Heart right ventricle (tissue), 16 donors: ENCODE measurements at places on chromosomes 16 and 17. TPM values are rescaled to one million over a fixed set of nuclear protein-coding genes. Genes with fewer than 3 reads are reported as not detected.
A peak's percentile ranks its signal among the peaks of the same experiment; 100 is the strongest.

- peaks cover 27% of the 10 kb centered on the region for H3K4me1 ChIP-seq
- DNase-seq = no peak
- H3K27ac ChIP-seq = no peak overlapping the region
- H3K27me3 ChIP-seq = no peaks in the 10 kb centered on the region
- no peaks in the 10 kb centered on the region for H3K36me3 ChIP-seq
Measured at GRCh38 chr16:53743149-53743566, 39.2 kb downstream of the FTO start.

DNA sequence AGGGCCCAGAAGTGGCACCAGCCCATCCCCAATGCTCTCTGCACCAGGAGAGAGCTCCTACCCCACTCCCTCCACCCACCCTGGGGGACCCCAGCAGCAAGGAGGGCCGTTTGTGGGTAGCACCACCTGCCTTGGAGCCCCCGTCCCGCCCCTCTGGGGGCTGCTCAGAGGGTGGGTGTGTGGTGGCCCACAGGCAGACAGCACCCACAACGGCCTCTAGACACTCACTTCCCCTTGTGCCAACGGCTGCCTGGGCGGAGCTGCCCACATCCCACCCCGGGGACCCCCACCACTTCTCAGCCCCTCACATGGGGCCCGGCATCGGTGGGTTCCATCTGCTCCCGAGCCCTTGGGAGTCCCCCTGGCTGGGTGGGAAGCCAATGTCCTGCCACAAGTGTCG, 33.3 kb downstream of the BAHCC1 start:
- H3K4me3 ChIP-seq = no peak overlapping the region
- peaks cover 38% of the 10 kb centered on the region for H3K27me3 ChIP-seq
- H3K4me1 ChIP-seq = peaks cover 51% of the 10 kb centered on the region
- no peak overlapping the region for H3K27ac ChIP-seq
- no peaks in the 10 kb centered on the region for H3K36me3 ChIP-seq

GRCh38 chr17:78330570-78331224, 29.2 kb downstream of the SOCS3 start:
- H3K27me3 ChIP-seq = no peaks in the 10 kb centered on the region
- H3K4me1 ChIP-seq = peaks cover 4% of the 10 kb centered on the region
- DNase-seq = no peak
- H3K27ac ChIP-seq = no peak overlapping the region

DNA sequence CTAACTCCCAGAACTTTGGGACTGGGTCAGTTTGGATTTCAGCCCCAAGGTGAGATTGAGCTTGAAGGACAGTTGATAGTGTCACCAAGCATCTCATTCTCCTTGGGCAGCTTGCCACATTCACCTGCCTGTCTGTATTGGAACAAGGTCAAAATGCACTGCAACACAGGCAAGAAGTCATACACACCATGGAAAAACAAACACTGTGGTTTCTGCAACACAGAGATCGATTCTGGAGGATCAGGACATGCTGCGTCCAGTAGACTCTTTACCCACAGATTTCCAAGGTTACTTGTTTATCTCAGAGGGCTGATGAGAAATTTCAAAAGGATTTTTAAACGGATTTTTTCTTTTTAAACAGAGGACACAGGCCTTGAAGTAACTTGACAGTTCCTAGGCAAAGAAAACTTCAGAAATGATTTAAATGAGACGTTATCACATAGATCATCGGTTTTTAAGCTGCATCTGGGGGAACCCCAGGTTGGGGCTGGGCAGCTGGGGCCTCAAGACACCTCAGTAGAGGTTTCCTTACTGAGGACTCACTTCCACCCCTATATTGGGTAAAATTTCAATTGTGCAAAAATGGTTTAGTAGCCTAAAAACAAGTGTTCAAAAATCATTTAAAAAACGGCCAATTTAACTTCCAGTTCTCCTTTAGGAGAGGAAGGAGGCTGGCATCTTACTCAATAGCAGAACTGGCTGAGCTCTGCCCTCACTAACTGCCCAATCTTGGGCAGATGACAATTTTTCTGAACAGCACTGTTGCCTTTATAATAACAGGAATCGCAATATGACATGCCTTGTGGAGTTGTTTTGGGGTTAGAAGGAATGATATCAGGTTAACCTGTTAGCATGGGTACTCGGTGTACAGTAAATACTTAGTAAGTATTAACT, 299.3 kb downstream of the XYLT1 start:
- H3K4me1 ChIP-seq = no peaks in the 10 kb centered on the region
- no peak overlapping the region for H3K27ac ChIP-seq
- no peak overlapping the region for H3K4me3 ChIP-seq
- no peak for DNase-seq

GRCh38 chr16:87461466-87461991, 31.3 kb downstream of the ZCCHC14 start:
- DNase-seq = peak; percentile 50
- H3K27me3 ChIP-seq = no peaks in the 10 kb centered on the region
- no peak overlapping the region for H3K4me3 ChIP-seq
- peaks cover 65% of the 10 kb centered on the region for H3K4me1 ChIP-seq
- H3K36me3 ChIP-seq = peaks cover 4% of the 10 kb centered on the region

- H3K4me3 ChIP-seq = no peak overlapping the region
- peaks cover 97% of the 10 kb centered on the region for H3K4me1 ChIP-seq
- H3K36me3 ChIP-seq = no peaks in the 10 kb centered on the region
- H3K27ac ChIP-seq = no peak overlapping the region
- H3K27me3 ChIP-seq = no peaks in the 10 kb centered on the region
- no peak for DNase-seq
Measured at GRCh38 chr17:1371893-1372590, 28.0 kb downstream of the YWHAE start.

ACSM2A gene
- not detected for total RNA-seq

GRCh38 chr16:78794581-78795250, 695.3 kb downstream of the WWOX start:
- H3K27ac ChIP-seq = no peak overlapping the region
- no peaks in the 10 kb centered on the region for H3K36me3 ChIP-seq
- H3K4me1 ChIP-seq = no peaks in the 10 kb centered on the region
- no peak overlapping the region for H3K4me3 ChIP-seq
- no peaks in the 10 kb centered on the region for H3K27me3 ChIP-seq

OR2C1 gene
- not detected for total RNA-seq

DNA sequence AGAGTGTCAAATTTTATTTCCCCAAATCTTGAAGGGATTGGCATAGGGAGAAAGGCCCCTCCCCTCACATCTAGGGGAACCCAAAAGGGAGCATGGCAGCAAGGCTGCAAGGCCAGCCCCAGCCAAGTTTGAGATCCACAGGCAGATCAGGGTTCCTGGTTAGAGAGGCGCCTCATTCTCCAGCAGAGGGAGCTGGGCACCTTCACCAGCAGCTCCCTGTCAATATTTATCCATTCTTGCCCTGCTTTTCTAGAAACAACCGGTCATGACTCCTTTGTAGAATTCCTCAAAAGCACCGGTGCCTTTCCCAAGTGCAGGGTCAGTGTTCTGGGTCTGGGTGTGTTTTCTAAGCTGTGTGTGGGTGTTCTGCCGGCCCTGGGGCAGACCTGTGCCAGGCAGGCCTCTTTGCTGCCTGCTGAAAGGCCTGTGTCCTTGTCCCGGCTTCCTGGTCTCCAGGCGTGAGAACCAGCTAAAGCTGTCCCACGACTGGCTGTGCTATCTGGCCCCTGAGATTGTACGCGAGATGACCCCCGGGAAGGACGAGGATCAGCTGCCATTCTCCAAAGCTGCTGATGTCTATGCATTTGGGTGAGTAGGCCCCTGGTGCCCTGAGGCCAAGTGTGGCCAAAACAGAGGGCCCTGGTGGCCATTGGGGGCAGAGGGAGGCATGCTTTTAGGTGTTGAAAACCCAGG, 21.2 kb upstream of the LGALS9 start:
- no peaks in the 10 kb centered on the region for H3K4me1 ChIP-seq
- no peak overlapping the region for H3K4me3 ChIP-seq
- DNase-seq = no peak
- peaks cover 100% of the 10 kb centered on the region for H3K36me3 ChIP-seq
- no peaks in the 10 kb centered on the region for H3K27me3 ChIP-seq
- H3K27ac ChIP-seq = no peak overlapping the region

GRCh38 chr17:35892091-35893035, 12.2 kb upstream of the CCL5 start:
- no peaks in the 10 kb centered on the region for H3K27me3 ChIP-seq
- H3K4me1 ChIP-seq = peaks cover 6% of the 10 kb centered on the region
- DNase-seq = no peak
- no peak overlapping the region for H3K4me3 ChIP-seq
- no peak overlapping the region for H3K27ac ChIP-seq

DNA sequence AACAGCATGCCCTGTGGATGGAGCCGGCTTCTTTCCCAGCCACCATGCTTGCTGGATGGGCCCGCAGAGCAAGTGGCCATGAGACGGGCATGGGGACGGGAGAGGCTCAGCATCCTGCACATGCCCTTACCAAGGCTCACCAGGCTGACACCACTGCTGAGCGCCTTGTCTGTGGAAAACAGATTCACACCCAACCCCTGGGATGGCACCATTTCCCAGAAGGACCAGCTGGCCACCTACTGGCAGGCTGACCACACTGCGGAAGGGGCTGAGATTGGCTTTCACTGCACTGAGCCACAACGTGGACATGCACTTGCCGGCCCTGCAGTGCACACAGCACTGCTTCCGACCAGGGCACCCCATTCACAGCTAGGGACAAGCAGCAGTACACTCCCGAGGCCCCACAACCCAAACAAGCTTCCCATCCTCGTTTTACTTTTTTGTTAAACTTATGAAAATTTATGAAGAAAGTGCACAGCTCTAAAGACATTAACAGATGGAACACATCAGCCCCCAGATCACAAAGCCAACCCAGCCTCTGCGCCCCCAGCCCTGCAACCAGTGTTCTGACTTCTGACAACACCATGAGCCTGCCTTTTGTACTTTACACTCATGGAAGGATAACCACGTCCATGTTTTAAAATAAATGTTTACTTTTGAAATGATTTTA, 13.9 kb upstream of the KRTAP17-1 start:
- no peaks in the 10 kb centered on the region for H3K36me3 ChIP-seq
- no peak for DNase-seq
- H3K27me3 ChIP-seq = peaks cover 24% of the 10 kb centered on the region
- no peaks in the 10 kb centered on the region for H3K4me1 ChIP-seq

DNA sequence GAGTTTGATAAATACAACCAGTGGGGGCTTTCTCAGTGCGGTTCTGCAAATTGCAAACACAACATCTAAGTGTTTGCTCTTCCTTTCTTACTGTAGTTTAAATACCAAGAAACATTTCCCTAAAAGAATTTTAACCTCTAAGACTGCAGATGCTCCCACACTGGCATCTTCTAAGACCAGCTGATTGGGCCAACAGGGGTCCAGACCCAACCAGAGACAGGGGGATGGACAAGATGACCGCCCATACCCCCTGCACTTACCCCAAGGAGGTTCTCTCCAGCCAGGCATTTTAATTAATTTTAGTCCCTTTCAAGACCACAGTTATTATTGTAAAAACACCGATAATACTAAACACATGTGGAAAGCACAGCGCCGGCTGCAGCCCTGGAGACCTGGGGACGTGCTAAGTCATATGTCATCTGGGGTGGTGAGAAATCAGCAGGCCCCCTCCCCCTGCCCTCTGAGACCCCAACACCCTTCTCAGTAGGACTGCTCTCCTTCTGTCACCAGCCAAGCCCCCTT, 242.3 kb downstream of the SOX9 start:
- H3K27ac ChIP-seq = no peak overlapping the region
- peaks cover 31% of the 10 kb centered on the region for H3K27me3 ChIP-seq
- no peaks in the 10 kb centered on the region for H3K4me1 ChIP-seq
- no peak for DNase-seq

DNA sequence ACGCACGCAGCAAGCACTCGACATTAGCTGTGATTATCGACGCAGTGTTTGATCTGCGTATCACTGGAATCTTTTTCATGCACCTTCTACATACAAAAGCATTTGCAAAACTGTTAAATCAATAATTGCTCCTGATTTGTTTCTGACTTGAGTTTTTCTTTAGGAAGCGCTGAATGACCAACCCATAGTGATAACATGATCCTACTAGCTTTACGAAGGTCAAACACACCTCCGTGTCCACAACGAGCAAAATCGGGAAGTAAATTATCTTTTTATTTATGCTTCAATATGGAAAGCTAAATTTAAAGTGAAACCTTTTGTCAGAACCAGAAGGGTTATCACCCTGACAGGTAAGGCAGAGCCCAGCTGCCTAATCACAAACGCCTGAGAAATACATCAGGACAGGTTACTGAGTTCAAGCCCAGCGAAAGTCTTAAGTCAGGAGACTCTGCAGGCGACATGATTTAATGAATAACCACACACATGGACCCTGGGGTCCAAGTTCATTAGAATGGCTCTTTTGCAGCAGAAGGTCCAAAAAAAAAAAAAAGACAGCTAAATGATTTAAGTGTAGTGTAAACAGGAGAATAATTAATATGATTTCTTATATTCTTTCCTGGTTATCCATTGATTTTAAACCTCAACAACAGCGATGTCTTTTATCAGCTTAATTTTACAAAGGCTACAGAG, 104.2 kb downstream of the ADCY9 start:
- H3K4me1 ChIP-seq = peaks cover 11% of the 10 kb centered on the region
- no peaks in the 10 kb centered on the region for H3K27me3 ChIP-seq
- H3K36me3 ChIP-seq = no peaks in the 10 kb centered on the region
- H3K4me3 ChIP-seq = no peak overlapping the region

- peaks cover 18% of the 10 kb centered on the region for H3K36me3 ChIP-seq
- peaks cover 90% of the 10 kb centered on the region for H3K4me1 ChIP-seq
- H3K27ac ChIP-seq = peak overlapping the region; percentile 85
- no peak for DNase-seq
- no peak overlapping the region for H3K4me3 ChIP-seq
- H3K27me3 ChIP-seq = no peaks in the 10 kb centered on the region
Measured at GRCh38 chr17:75637551-75637950, 4.3 kb downstream of the SMIM5 start.

DNA sequence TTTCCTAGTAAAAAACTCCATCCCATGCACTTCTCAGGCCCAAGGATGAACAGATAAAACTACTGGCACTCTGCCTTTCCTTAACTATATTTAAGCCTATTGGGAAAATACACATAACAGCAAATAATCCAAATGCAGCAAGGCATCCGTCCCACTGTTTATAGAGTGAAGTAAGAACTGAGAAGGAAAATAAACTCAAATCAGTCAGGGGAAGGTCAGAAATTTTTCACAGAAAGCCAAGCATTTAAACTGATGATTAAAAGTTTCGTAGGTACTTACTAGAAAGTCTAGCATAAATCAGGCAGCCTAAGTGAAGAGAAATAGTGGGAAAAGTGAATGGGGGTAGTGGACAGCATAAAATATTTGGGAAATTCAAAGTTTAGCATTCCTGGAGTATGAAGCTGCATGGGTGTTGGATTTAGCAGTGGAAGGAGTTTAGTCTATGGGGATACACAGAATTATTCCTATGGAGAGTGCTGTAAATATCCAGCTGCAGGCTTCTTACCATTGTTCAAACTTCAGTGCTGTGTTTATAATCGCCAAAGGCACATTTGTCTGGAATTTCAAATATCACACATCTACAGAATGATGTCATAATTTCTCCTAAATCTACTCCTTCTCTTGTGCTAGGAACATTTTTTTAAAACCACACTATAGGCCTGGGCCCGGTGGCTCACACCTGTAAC, 1131.0 kb upstream of the GOT2 start:
- H3K27me3 ChIP-seq = no peaks in the 10 kb centered on the region
- H3K4me1 ChIP-seq = no peaks in the 10 kb centered on the region
- no peak overlapping the region for H3K27ac ChIP-seq
- no peak for DNase-seq

- H3K27ac ChIP-seq = peak within 1 kb of the TSS; percentile 74
- no peaks in the 10 kb centered on the region for H3K36me3 ChIP-seq
- no peaks in the 10 kb centered on the region for H3K27me3 ChIP-seq
- H3K4me1 ChIP-seq = no peaks in the 10 kb centered on the region
- peak within 1 kb of the TSS; percentile 60 for H3K4me3 ChIP-seq
- peak; percentile 66 for DNase-seq
Measured at GRCh38 chr17:12665263-12666210, at the start of gene MYOCD. Gene MYOCD, plus strand, starts transcription at chr17:12665890. Its CDS starts 299 bp downstream, at chr17:12666189.
